Stimulated activated memory B cell treated with anti-CD40 and anti-IgM and Interleukin-4, amounts not matched to agents 10 μg/mL and 1 μg/mL and 100 μg/mL, for 72 hours (primary cell): ENCODE measurements at places on chromosomes 12 and 14.
A peak's percentile ranks its signal among the peaks of the same experiment; 100 is the strongest.

- ATAC-seq: no peak
These were observed 45.0 kb upstream of the GSG1 start for GRCh38 chr12:13148485-13148847.

- no peak for ATAC-seq
These were observed 227.4 kb downstream of the TMEM132D start for GRCh38 chr12:129676411-129676810.

- ATAC-seq: no peak
These were observed 7.2 kb upstream of the PIK3C2G start for GRCh38 chr12:18254081-18254480.

DNA sequence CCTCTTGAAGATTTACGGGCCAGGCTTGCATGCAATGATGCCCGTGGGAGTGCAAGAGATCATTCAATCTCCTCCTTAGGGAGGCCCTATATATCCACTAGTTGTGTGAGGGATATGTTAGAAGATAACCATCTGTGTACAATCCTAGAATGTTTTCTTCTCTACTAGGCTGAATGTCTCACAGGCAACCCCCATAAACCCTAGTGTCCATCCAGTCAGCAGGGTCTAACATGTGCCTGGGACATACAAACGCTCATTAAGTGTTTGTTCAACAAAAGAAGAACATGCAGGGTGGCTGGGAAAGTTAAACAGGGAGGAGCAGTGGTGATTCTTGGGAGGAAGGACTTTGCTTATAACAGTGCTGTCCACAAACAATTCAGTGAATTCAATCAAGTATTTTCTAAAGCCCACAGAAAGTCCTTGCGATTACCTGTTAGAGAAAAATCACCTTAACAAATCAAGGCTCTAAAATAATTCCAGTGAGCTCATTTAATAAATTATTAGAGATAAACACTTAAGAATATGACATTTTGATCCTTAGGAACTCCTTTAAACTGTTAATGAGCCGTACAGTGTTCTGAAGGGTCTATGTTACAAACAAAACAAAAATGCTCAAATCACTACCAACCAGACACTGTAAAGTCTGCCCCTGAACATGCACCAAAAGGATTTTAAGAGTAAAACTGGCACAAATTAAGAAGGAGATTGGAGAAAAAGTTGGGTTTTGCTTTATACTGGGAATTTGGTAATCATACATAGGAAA, 96.6 kb upstream of the FERMT2 start:
- ATAC-seq: no peak

DNA sequence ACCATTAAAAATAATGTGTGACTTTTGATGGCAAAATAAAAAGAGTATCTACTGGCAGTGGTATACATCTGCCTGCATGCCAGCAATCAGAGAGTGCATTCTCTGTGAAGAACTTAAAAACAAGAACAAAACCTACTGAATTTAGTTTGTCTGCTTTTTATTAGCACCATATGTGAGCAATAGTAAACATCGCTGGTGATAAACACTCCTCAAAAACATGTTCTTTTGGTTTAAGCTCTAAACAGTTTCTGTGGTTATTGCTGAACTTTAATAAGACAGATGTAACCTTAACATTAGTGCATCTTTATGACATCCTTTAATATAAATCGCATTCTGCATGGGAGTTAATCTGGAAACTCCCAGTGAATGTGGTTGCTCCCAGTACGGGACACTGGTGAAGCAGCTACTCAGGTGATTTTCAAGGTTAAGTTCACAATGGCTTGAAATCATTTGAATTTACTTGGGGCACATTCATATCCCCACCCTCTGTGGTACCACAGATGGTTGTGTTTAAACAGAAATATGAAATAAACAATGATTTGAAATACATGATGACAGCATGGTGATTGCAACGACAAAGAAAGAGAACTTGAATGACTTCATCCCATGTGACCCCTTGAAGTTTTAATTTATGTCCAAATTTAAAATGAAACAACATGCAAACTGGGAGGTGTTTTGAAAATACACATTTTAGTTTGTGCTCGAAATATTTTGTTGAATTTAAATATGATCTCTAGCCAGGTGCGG, 285.9 kb downstream of the FOXN3 start:
- no peak for ATAC-seq

GRCh38 chr12:107134558-107134957, 41.2 kb upstream of the CRY1 start:
- ATAC-seq: no peak

GRCh38 chr14:24113801-24114531, 611 bp upstream of the DCAF11 start:
- ATAC-seq: peak; percentile 57

DNA sequence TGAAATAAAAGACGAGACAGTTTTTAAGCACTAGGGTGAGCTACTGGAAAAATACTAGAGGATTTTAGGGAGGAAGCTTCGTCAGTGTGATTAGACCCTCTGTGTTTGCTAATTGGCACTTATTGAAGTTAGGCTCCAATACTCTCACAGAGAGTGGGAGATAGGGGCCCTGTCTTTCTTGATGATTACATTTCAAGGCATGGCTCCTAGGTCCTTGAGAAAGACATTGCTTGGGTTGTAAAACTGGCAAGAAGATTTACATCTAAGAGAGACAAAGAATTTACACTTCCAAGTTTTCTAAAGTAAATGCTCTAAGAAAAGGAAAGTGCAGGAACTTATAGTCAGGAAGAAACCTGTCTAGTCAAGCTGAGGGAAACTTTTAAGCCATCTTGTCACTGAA, 183.2 kb downstream of the C12orf50 start:
- no peak for ATAC-seq

DNA sequence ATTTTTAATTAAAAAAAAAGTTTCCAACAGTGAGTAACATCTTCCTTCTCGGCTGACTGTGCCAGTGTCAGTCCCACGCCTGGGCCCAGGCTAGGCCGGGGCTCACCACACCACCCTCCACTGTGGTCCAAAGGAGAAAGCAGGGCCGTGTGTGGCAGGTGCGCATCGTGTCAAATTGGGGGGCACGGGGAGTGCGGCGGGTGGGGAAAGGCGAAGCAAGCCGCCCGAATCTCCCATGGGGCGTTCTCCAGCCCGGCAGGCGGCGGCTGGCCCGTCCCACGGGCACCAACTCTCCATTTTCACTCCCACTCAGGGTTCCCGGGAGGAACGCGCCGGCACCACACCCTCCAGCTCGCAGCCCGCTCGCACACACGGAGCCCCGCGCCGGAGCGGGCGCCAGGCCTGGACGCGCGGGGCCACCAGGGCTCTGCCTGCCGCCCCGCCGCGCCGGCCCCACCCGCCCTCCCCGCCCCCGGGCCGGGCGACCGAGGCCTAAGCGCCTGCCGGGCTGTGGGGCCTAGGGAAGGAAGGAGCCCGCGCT, 604 bp downstream of the EEA1 start:
- peak; percentile 57 for ATAC-seq

- ATAC-seq: no peak
These were observed 205.2 kb downstream of the PAX9 start for GRCh38 chr14:36866867-36867266.

DNA sequence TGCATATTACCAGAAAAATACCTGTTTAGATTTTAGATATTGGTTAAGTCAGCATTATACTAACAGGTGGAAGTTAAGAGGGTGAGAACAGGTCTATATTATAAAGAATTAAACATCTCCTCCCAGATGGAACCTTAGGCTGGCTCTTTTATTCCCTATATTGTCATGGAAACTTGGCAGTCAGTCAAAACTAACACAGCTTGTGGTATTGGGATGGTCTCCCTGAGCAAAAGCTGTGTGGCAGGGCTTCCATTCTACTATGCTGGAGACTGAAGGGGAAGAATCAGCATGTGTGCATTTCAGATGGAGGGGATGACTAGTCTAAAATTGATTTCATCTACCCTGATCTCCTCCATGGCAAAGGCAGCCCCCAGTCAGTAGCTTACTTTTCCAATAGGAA, 66.7 kb downstream of the SMOC1 start:
- no peak for ATAC-seq

DNA sequence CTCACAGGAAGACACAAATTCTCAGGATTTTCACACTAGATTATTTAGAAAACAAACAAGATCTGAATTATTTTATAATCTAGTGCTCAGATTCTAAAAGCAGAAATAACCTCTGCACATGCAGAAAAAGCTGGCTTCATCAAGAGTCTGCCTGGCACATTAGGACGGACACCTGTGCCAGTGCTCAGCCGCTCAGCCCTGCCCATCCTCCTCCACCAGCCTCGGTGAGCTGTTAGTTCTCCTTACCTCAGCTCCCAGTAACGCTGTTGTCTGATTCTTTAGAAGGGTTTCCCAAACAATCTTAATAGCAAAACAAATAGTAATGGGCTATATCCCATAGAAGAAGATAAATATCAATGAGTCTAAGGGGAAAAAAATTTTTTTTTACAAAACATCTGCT, 27.7 kb downstream of the DUSP16 start:
- ATAC-seq: no peak

DNA sequence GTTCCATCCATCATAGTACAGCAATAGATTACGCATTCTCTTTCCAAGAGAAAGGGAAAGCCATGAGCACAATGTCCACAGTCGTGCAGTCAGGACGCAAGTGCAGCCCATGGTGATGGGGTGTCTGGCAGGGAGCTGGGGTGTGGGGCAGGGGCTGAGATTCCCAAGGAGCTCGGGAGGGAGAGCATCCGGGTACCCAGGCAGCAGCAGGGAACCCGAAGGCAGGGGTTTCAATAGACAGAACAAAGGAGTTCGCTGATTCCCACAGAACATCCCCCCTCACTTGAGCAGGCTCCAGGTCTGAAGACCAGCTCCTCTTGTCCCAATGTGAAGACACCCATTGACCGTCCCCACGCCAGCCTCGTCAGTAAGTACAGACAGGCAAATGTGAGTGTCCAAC, 13.5 kb downstream of the ANHX start:
- no peak for ATAC-seq

GRCh38 chr12:50566066-50566465, 61.3 kb downstream of the DIP2B start:
- ATAC-seq: no peak

- ATAC-seq: no peak
These were observed 75.8 kb upstream of the HOXC13 start for GRCh38 chr12:53862831-53863230.

- no peak for ATAC-seq
These were observed 12.2 kb upstream of the ITPR2 start for GRCh38 chr12:26845057-26845666.

DNA sequence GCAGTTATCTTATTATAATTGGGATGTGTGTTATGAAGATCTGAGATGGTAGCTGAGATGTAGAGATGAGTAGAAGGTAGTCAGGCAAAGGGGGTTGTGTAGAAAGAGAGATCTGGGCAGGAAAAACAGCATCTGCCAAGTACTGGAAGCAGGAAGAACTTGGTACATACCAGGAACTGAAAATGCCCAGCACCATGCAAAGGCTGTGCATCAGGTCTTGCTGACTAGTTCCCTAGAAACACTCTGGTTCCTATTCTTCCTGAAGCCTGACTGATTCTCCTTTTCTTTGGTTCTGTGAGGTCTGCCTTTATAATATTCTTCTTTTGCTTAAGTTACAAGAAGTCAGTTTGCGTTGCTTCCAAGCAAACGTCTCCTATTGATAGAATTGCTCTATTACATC, 6.7 kb upstream of the NFATC4 start:
- no peak for ATAC-seq

DNA sequence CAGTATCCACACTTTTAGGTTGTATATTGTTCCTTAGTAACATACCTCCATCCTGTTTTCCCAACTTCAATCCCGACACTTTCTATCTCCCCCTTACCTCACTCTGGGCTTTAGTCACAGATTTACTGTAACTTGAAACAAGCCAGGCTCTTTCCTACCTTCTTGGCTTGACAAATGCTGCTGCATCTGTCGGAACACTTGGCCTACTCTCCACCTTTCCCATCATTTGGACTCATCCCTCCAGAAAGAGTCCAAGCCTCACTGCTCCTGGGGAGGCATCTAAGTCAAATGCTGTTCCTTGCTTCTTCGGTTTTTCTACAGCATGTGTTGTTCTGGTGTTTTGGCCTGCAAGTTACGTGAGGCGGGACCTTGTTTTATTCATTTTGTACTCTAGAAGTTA, 142.4 kb downstream of the DACT1 start:
- ATAC-seq: no peak

GRCh38 chr12:67757651-67758050, 109.1 kb downstream of the DYRK2 start:
- no peak for ATAC-seq

DNA sequence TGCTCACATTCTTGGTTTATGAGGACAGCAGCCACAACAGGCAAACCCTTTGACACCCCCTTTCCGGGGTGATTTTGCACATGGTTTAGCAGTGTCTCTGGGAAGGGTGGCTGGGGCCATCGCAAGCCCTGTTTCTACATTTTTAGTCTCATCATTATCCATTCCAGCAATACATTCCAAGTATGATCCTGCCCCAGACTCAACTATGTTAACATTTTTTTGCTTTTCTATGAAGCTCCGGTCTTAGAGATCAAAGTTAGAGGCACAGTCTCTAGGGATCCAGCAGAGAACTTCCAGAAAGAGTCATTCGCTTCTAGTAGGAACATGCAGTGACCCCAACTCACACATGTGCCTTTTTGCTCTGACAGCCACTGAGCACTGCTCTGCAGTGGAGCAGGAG, 130.9 kb downstream of the TBX5 start:
- no peak for ATAC-seq

GRCh38 chr12:50088577-50089335, 3.6 kb downstream of the SMARCD1 start:
- ATAC-seq: no peak

DNA sequence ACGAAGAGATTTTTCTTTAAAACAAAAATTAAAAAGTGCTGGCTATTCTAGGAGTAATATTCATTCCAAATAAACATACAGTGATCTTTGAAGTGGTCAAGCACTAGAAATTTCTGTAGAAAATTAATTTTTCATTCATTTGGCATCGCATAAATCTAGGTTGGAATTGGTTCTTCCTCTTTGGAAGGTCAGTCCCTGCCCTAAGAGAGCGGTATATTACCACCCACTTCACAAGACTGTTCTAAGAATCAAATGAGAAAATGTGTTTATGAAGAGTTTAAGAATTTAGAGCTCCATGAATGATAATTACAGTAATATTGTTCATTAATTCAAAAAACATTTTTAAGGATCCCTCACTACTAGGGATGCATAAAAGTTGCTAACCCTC, 444 bp upstream of the GEMIN2 start:
- no peak for ATAC-seq

DNA sequence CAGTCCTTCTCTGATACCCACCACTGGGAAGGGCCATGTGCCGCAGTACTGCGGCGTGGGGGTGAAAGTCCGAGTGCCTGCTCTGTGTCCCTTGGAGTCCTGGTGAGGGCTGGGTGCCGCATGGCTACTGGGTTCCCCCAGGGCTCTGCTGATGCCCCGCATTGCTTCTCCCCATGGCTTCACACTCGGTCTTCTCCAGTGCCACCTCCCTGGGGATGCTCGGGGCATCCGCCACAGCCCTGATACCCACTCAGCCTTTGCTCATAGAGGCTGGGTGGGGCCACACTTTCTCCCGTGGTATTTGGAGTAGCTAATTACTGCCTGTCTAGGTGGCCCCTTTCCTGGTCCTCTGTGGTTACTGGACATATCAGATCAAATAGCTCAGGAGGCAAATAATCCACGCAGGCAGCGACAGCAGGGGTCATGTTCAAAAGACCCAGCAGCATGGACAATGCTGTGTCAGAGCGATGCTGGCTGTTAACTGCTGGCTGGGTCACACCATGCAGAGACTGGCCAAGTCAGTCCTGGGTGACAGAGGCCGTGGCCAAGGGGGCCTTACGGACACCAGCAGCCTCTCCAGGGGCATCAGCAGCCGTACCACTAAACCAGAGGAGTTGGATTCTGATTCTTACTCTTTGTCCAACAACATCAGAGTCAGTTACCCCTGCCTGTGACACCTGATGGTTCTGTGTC, 106.5 kb downstream of the ADGRD1 start:
- ATAC-seq: no peak
